ENCODE measurements at places on chromosomes 5 and 9. TPM values are rescaled to one million over a fixed set of nuclear protein-coding genes. Genes with fewer than 3 reads are reported as not detected.

DNA sequence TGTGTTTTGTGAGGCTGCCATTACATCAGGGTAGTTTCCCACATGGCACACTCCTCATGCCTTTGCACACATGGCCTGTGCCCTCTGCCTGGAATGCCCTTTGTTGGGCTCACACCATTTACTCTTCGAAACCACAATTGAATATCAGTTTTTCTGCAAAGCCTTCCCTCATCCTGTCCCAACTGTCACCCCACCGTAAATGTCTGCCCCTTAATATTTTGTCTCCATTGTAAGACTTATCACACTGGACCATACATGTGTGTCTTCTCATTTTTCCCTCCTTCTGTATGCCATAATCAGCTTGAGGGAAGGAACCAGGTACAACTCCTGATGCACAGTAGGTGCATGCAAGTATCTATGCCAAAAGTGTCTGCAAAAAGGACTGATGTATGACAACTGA is 62.7 kb upstream of the TMEM252 start:
- no peak for DNase-seq
- no peaks in the 10 kb centered on the region for H3K27me3 ChIP-seq
- no peak overlapping the region for H3K4me3 ChIP-seq
- H3K4me1 ChIP-seq, result no peaks in the 10 kb centered on the region
- no peaks in the 10 kb centered on the region for H3K36me3 ChIP-seq

- H3K27ac ChIP-seq, result no peak overlapping the region
- no peaks in the 10 kb centered on the region for H3K36me3 ChIP-seq
- H3K27me3 ChIP-seq, result no peaks in the 10 kb centered on the region
- no peaks in the 10 kb centered on the region for H3K4me1 ChIP-seq
Observed at GRCh38 chr9:91012933-91013841, 211.6 kb downstream of the SYK start.

ZNF454 gene
- total RNA-seq, result 0.27 TPM

GRCh38 chr5:172793577-172794488 is 22.8 kb upstream of the DUSP1 start:
- H3K27ac ChIP-seq, result peak overlapping the region; percentile 89
- H3K36me3 ChIP-seq, result no peaks in the 10 kb centered on the region
- no peak for DNase-seq
- H3K4me1 ChIP-seq, result peaks cover 69% of the 10 kb centered on the region

GRCh38 chr5:160638161-160638742 is 213.8 kb downstream of the ATP10B start:
- H3K36me3 ChIP-seq, result no peaks in the 10 kb centered on the region
- H3K4me1 ChIP-seq, result no peaks in the 10 kb centered on the region
- no peaks in the 10 kb centered on the region for H3K27me3 ChIP-seq

MSX2 gene
- total RNA-seq, result 0.95 TPM

GRCh38 chr5:180315762-180316212 is 23.9 kb upstream of the MAPK9 start:
- no peak for DNase-seq
- no peaks in the 10 kb centered on the region for H3K27me3 ChIP-seq
- no peak overlapping the region for H3K27ac ChIP-seq
- H3K4me3 ChIP-seq, result no peak overlapping the region

FOXD4L6 gene
- total RNA-seq, result not detected

- H3K27me3 ChIP-seq, result no peaks in the 10 kb centered on the region
- no peaks in the 10 kb centered on the region for H3K36me3 ChIP-seq
- DNase-seq, result no peak
- no peak overlapping the region for H3K4me3 ChIP-seq
- peaks cover 3% of the 10 kb centered on the region for H3K4me1 ChIP-seq
Observed at GRCh38 chr9:116626762-116627161, 60.3 kb upstream of the TRIM32 start.

- DNase-seq, result no peak
- H3K4me3 ChIP-seq, result peak overlapping the region; percentile 100
- H3K36me3 ChIP-seq, result no peaks in the 10 kb centered on the region
- no peaks in the 10 kb centered on the region for H3K27me3 ChIP-seq
Observed at GRCh38 chr9:129834489-129835127, 467 bp downstream of the C9orf78 start.

GRM6 gene
- not detected for total RNA-seq

GRCh38 chr5:158524070-158524469 is 575.6 kb downstream of the EBF1 start:
- no peaks in the 10 kb centered on the region for H3K36me3 ChIP-seq
- no peaks in the 10 kb centered on the region for H3K27me3 ChIP-seq
- no peaks in the 10 kb centered on the region for H3K4me1 ChIP-seq

DNA sequence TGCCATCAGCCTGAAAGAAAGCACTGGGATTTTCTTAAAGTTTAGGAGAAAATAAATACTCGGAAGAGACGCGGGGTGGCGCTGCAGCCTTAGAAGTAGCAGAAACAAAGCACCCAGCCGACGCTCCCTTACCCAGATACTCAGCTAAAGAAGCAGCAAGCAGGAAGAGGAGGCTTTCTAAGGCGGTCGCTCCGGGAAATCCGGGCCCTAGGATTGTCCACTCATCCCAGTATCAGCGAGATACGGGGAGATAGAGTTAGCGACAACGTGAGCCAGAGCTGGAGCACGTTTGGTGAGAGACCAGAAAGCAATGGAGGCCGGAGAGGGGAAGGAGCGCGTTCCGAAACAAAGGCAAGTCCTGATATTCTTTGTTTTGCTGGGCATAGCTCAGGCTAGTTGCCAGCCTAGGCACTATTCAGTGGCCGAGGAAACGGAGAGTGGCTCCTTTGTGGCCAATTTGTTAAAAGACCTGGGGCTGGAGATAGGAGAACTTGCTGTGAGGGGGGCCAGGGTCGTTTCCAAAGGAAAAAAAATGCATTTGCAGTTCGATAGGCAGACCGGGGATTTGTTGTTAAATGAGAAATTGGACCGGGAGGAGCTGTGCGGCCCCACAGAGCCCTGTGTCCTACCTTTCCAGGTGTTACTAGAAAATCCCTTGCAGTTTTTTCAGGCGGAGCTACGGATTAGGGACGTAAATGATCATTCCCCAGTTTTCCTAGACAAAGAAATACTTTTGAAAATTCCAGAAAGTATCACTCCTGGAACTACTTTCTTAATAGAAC is at the start of gene PCDHB2:
Gene PCDHB2, plus strand, starts transcription at position 135 of the 782 bp plus-strand sequence. Its CDS starts 176 bp downstream, at position 311.
- no peaks in the 10 kb centered on the region for H3K4me1 ChIP-seq
- H3K4me3 ChIP-seq, result peak within 1 kb of the TSS; percentile 36
- no peaks in the 10 kb centered on the region for H3K36me3 ChIP-seq
- peak; percentile 18 for DNase-seq

PCDHB4 gene
- 1.5 TPM for total RNA-seq

DNA sequence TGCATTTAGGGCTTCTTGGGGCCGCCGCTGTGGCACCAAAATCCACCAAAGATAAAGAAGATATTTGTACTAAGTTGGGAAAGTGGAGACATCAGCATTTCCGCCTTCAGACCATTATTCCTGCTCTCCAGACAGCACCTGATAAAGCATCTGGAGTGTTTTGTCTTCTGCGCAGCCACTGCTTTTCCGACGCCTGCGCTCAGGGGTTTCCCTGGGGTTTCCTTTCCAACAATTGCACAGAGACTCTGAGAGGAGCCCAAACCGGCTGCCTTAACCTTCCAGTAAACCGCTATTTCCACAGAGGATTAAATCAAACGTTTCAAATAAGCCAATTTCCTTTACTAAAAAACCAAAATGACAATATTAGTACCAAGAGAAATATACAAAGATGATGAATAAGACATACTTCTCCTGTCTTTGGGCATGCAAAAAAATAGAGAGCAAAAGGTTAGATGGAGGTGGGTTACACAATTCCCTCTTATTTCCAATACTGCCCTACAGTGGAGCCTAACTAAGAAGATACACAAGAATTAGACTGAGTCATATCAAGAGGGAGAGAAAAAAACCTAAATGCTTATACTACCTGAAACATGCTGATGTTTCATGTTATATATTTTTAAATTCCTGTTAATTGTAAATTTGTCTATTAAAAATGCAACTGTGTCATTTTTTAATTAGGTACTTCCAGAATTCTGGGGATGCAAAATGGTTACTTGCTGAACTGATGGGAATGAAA is 98.4 kb downstream of the MAPKAP1 start:
- DNase-seq, result no peak
- no peaks in the 10 kb centered on the region for H3K27me3 ChIP-seq
- no peak overlapping the region for H3K27ac ChIP-seq
- H3K36me3 ChIP-seq, result no peaks in the 10 kb centered on the region

DNA sequence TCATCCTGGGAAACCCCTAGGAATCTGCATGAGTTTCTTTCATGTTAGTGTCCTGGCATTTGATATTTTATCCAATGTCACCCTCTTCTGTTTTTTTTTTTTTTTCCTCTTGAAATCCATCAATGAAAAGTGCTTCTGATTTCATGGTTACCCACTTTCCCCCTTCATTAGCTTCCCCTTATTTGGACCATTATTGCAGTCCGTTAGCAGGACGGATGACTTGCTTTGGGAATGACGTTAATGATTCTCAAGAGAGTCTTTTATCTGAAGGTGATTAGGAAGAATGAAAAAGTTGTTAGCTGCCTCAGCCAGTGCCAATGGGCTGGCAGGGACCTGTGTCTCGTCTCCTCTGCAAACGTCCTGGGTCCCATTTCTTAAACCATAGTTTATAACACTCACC is 134.7 kb downstream of the SEMA6A start:
- no peaks in the 10 kb centered on the region for H3K36me3 ChIP-seq
- peaks cover 41% of the 10 kb centered on the region for H3K4me1 ChIP-seq
- DNase-seq, result no peak
- H3K27me3 ChIP-seq, result no peaks in the 10 kb centered on the region
- H3K27ac ChIP-seq, result no peak overlapping the region

UTP15 gene
- 26.9 TPM for total RNA-seq

NAA35 gene
- 22.7 TPM for total RNA-seq

GRCh38 chr5:140246378-140247122 is 56.4 kb downstream of the PFDN1 start:
- no peaks in the 10 kb centered on the region for H3K36me3 ChIP-seq
- no peak for DNase-seq
- no peaks in the 10 kb centered on the region for H3K27me3 ChIP-seq

OBP2B gene
- total RNA-seq, result not detected

NR5A1 gene
- total RNA-seq, result not detected

GRCh38 chr5:5154733-5155132 is 14.6 kb downstream of the ADAMTS16 start:
- H3K27ac ChIP-seq, result peak overlapping the region; percentile 65
- no peak for DNase-seq
- no peaks in the 10 kb centered on the region for H3K27me3 ChIP-seq
- peaks cover 25% of the 10 kb centered on the region for H3K4me1 ChIP-seq

DNA sequence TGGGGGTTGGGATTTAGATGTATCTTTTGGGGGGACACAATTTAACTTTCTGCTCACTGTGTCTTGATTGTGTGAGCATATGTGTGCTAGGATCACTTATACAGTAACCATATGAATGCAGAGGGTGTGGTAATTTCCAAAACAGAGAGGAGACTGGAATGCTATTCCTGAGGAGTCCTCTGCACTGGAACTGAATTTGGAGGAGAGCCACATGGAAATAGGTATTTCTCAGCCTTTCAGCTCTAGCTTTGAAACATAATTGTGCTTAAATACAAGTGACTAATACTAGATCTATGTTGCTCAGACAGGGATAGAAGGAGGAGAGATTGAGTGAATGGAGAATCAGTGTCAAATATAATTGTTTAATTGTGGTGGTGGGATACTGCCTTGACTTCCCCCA is 45.5 kb downstream of the FOCAD start:
- DNase-seq, result no peak
- H3K27me3 ChIP-seq, result no peaks in the 10 kb centered on the region
- no peaks in the 10 kb centered on the region for H3K4me1 ChIP-seq
- no peak overlapping the region for H3K27ac ChIP-seq

OR13C5 gene
- not detected for total RNA-seq

DNA sequence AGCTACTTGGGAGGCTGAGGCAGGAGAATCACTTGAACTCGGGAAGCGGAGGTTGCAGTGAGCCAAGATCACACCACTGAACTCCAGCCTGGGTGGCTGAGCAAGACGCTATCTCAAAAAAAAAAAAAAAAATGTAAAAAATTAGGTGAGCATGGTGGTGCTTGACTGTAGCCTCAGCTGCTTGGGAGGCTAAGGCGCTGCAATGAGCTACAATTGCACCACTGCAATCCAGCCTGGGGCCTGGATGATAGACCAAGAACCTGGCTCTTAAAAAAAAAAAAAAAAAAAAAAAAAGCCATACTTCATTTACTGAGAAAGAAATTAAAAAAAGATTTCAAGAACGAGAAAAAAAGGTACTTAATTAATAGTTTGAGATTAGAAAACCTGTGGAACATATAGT is 62.1 kb downstream of the SVEP1 start:
- no peak overlapping the region for H3K27ac ChIP-seq
- no peak overlapping the region for H3K4me3 ChIP-seq
- no peaks in the 10 kb centered on the region for H3K36me3 ChIP-seq

DNA sequence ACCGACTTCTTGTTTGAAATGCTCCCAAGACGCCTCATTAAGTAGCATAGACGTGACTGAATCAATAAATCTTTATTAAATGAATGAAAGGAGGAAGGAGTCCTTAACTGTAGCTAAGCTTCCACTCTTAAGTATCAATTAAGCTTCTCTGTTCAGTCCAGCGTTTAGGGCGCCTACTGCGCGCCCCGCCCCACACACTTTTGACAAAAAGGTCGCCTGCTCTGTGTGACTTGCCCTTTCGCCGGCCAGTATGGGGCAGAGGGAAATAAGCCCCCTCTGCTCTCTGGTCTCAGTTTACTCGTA is 662 bp upstream of the DOLPP1 start:
- peaks cover 2% of the 10 kb centered on the region for H3K36me3 ChIP-seq
- no peaks in the 10 kb centered on the region for H3K27me3 ChIP-seq
- peak overlapping the region; percentile 77 for H3K4me3 ChIP-seq
- peaks cover 19% of the 10 kb centered on the region for H3K4me1 ChIP-seq

SPINK6 gene
- total RNA-seq, result not detected

FOXD4L3 gene
- not detected for total RNA-seq

- no peak for DNase-seq
- H3K4me3 ChIP-seq, result no peak overlapping the region
- H3K36me3 ChIP-seq, result no peaks in the 10 kb centered on the region
- peaks cover 16% of the 10 kb centered on the region for H3K4me1 ChIP-seq
Observed at GRCh38 chr9:114238891-114239875, 83.7 kb upstream of the ORM1 start.
